Urinary bladder (tissue), 4 donors: ENCODE measurements at places on chromosomes 7 and 10.

GRCh38 chr10:23686722-23687121 lies 247.8 kb downstream of the OTUD1 start:
- DNase-seq: no peak

- DNase-seq: no peak
These were observed 303.5 kb downstream of the OTUD1 start for GRCh38 chr10:23742368-23742767.

GRCh38 chr10:17001961-17002749 lies 127.5 kb downstream of the CUBN start:
- no peak for DNase-seq

GRCh38 chr7:112963634-112964033 lies 123.0 kb downstream of the GPR85 start:
- no peak for DNase-seq

DNA sequence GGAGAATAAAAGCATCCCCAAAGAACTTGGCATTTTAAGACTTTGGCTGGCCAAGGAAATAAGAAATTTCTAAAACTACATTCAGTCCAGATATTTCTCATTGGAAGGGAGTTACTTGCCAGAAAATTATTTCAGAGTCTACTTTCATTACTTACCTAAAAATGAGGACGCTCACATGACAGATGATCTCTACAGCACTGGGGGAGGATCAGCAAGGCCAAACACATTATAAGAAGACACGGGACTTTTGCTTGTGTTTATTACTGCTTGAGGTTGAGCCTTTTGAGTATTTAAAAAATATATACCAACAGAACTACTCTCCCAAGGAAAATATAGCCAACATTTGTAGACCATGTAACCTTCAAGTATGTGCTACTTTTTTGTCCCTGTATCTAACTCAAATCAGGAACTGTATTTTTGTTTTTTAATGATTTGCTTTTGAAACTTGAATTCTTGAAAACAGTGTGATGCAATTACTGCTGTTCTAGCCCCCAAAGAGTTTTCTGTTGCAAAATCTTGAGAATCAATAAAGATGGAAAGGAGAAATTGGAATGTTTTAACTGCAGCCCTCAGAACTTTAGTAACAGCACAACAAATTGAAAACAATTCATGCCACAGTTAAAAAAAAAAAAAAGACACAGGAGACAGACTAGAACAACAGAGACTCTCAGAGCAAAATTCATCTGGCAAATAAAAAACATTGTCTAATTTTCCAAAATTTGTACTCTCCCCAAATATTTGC lies 128.1 kb downstream of the ZNF438 start:
- no peak for DNase-seq

DNA sequence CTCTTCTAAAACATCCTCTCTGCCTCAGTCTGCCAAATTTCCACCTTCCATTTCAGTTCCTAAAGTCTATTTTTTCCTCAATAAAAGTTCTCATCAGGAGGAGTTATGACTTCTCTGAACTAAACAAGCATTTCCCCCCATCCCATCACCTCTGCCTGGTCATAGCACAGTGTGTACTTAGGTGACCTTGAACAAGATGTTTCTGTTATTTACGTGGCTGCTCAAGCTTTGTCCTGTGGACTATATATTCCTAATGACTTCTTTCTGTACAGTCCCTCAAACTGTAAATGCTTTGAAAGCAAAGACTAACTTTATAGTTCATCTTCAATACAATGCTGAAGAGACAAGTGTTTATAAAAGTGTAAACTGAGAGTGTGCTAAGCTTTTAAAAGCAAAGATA lies 166.9 kb downstream of the CPEB3 start:
- DNase-seq: no peak

DNA sequence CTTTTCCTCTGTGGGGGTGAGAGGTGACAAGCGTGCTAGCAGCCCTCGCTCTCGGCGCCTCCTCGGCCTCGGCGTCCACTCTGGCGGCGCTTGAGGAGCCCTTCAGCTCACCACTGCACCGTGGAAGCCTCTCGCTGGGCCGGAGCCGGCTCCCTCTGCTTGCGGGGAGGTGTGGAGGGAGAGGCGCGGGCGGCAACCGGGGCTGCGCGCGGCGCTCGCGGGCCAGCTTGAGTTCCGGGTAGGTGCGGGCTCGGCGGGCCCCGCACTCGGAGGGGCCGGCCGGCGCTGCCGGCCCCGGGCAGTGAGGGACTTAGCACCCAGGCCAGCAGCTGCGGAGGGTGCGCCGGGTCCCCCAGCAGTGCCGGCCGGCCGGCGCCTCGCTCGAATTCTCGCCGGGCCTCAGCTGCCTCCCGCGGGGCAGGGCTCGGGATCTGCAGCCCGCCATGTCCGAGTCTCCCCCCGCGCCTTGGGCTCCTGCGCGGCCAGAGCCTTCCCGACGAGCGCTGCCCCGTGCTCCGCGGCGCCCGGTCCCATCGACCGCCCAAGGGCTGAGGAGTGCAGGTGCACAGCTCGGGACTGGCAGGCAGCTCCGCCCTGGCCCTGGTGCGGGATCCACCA lies 352.8 kb upstream of the PODXL start:
- no peak for DNase-seq

- DNase-seq: no peak
These were observed 25.1 kb upstream of the CDK1 start for GRCh38 chr10:60753152-60753551.

DNA sequence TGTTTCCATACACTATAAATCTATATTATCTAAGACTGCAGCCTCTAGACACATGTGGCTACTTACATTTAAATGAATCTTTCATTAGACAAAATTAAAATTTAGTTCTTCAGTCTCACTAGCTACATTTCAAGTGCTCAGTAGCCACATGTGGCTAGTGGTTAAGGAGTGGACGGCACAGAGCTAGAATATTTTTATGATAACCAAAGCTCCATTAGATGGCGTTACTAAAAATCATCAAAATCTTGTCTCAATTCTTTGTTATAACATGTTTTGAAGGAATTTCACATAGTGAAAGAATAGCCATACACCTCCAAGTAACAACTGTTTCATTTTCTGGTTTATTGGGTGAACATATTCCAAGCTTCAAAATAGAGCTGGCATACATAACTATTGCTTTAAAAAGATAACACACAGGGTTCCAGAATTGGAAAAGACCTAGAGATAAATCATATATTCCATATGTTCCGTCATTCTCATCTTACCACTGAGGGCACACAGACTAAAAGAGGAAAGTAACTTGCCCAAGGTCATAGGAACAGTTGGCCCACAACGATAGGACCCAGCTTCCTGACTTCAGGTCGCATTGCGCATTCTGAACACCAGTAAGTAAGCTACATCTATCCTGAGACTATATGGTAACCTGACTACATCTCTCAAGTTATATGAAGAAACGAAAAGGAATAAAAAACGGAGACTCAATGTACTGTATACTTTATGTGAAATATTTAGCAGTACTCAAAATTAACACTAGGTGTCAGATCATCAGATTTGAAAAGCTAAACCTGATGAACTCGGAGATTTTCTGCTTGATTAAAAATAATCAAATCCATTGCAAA lies 66.6 kb downstream of the CAV1 start:
- DNase-seq: no peak

DNA sequence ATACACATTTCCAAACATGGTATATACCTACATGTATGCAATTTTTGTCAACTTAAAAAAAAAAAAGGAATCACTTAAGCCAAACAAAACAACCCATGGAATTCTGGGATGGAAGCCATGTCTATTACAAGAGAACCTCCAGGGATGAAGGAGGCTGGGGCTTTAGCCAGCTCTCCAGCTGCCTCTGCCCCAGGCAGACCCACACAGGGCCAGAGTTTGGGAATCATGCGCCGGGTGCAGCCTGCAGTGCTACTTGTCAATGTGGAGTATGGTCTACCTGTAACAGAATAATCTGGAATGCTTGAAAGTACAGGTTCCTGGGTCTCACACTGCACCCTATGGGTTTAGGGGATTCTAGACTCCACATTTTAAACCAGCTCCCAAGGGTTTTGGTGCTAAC lies 10.8 kb downstream of the ATP6V0E2 start:
- DNase-seq: no peak

GRCh38 chr10:33716501-33717267 lies 382.2 kb upstream of the NRP1 start:
- no peak for DNase-seq

DNA sequence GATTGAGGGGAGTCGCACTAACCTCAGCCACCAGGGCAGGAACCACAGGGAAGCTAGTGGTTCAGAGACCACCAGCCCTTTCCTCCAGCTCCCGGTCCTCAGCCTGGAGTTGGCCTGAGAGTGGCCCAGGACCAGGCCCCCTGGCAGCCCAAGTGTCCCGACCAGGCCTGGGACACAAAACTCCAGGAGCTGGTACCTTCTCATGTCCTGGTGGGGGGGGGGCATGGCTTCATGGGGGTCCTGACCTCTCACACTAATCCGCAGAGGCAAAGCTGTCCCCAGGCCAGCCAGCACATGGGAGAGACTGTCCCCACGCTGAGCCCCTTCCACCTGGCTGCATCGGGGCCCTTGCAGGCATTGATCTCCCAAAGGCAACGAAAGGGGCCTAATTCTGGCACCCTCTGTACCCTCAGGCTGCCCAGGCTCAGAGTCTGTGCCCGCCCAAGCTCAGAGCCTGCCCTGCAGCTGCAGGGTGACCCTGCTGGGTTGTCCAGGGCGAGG lies 28.2 kb downstream of the GPRIN2 start:
- no peak for DNase-seq

DNA sequence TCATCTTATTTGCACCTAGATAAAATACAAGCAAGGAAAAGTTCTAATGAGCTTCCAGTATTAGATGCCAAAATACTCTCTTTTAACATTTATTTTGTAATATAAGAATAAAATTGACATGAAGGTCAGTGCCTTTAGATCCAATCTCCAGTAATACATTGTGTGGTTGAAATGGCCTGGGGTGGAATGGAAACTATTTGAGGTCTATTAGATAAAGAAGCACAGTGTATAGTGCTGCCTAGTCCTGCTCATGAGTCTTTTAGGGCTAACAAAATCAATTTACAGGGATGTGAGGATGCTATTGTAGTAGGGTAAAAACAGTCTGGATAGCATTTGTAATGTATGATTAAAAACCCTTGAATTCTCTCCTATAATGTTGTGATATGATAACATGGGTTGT lies 84.5 kb upstream of the ETV1 start:
- DNase-seq: no peak

DNA sequence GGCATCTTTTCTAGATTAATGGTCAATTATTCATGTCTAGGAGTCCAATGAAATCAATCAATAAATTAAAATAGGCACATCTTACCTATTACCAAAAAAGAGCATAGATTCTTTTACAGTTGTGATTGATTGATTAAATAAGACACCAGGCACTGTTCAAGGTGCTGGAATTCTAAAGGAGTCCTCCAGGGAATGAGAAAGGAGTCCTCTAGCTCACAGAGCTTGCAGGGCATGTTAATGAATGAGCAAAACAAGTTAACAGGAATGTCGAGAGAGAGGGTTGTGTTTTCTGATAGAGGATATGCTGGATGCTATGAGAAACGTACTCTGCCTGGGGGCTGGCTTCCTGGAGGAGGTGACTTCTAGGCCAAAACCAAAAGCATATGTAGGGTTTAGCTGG lies 191.4 kb downstream of the BMPER start:
- DNase-seq: no peak

- DNase-seq: no peak
These were observed 116.1 kb downstream of the FAM53B start for GRCh38 chr10:124627866-124628675.
